ENCODE measurements at places on chromosomes 1 and 21.
A peak's percentile ranks its signal among the peaks of the same experiment; 100 is the strongest.

GRCh38 chr1:156608981-156609380, 7.7 kb upstream of the GPATCH4 start:
- peaks cover 9% of the 10 kb centered on the region for H3K4me1 ChIP-seq
- peak; percentile 58 for DNase-seq
- no peaks in the 10 kb centered on the region for H3K36me3 ChIP-seq
- H3K27me3 ChIP-seq, result no peaks in the 10 kb centered on the region
- H3K4me3 ChIP-seq, result no peak overlapping the region

DNA sequence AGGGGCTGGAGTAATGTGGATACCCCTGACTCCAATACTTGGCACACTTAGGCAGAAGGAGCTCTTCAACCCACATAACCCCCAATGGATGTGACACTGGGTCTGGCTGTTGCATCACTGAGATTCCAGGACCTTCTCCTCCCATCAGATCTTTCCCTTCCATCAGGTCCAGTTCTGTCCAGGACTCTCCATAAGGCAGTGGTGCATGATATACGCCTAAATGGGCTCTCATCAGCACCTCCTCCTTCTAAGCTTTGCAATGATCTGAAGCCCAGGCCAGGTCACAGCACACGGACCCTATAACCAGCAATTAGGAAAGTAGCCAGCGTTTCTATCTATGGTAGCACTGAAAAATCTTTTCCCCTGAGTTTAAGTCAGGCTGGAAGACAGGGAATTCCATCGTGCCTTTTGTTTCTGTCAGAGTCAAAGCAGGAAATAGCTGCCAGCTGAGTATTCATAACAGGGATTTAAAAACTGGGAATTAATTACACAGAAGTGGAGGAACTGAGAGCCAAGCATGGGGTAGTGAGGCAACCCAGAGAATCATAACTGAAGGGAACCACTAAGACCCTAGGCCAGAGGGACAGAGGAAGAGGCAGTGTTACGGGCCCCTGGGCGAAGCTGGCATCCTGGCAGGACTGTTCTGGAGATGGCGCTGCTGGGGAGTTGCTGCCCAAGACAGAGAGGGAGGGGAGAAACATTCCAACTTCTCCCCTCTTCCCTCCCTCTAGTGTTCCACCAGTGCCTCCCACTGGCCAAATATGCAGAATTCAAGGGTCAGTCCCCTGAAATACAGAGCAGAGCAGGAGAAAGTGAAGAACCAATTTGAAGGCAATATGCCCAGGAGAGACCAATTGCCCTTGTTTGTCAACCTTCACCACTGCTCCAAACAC, 37.5 kb upstream of the HOOK1 start:
- H3K27ac ChIP-seq, result no peak overlapping the region
- peaks cover 2% of the 10 kb centered on the region for H3K27me3 ChIP-seq
- peaks cover 8% of the 10 kb centered on the region for H3K4me1 ChIP-seq
- H3K36me3 ChIP-seq, result no peaks in the 10 kb centered on the region
- no peak overlapping the region for H3K4me3 ChIP-seq
- DNase-seq, result no peak

GRCh38 chr1:39845569-39846566, 37.4 kb downstream of the TRIT1 start:
- peaks cover 20% of the 10 kb centered on the region for H3K36me3 ChIP-seq
- DNase-seq, result peak; percentile 9
- no peak overlapping the region for H3K27ac ChIP-seq
- no peaks in the 10 kb centered on the region for H3K27me3 ChIP-seq

DNA sequence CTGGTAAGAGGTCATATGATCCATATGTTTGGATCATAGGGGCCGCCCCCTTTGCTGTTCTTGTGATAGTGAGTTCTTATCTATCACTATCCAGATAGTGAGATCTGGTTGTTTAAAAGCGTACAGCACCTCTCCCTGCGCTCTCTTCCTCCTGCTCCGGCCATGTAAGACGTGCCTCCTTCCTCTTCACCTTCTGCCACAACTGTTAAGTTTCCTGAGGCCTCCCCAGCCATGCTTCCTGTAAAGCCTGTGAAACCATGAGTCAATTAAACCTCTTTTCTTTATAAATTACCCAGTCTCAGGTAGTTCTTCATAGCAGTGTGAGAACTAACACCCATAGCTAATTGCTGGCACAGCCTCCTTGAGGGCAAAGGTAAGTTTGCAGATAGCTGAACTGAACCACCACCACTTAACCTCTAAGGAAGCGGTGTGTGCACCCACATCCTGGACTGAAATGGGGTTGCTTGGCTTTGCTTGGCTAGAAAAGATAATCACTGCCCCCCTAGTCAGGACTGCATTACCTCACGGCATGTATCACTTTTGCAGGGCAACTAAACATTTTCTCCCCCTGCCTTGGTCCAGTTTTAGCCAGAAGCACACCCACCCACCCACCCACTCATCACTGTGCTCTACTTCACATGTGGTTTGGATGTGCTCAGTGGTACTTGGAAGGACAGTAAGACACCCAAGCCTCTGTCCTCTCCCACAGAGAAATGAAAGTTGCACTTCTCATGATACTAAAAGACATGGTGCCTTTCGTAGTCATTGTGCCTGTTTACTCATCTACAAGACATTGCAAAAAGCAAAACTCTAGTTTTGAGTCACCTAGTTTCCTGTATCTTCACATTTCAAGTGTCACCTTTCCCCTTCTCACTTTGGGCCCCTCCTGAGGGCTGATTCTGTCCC, 23.1 kb upstream of the PTAFR start:
- peaks cover 51% of the 10 kb centered on the region for H3K36me3 ChIP-seq
- no peak for DNase-seq
- H3K27me3 ChIP-seq, result peaks cover 2% of the 10 kb centered on the region
- H3K4me3 ChIP-seq, result peak overlapping the region; percentile 22
- peak overlapping the region; percentile 61 for H3K27ac ChIP-seq

GRCh38 chr1:114740331-114740730, 17.5 kb downstream of the CSDE1 start:
- peaks cover 3% of the 10 kb centered on the region for H3K27me3 ChIP-seq
- no peak overlapping the region for H3K27ac ChIP-seq
- DNase-seq, result no peak
- peaks cover 23% of the 10 kb centered on the region for H3K36me3 ChIP-seq
- no peak overlapping the region for H3K4me3 ChIP-seq
- no peaks in the 10 kb centered on the region for H3K4me1 ChIP-seq

- no peaks in the 10 kb centered on the region for H3K36me3 ChIP-seq
- no peak overlapping the region for H3K4me3 ChIP-seq
- H3K4me1 ChIP-seq, result no peaks in the 10 kb centered on the region
Measured at GRCh38 chr1:195763146-195763906, 844.9 kb downstream of the KCNT2 start.

DNA sequence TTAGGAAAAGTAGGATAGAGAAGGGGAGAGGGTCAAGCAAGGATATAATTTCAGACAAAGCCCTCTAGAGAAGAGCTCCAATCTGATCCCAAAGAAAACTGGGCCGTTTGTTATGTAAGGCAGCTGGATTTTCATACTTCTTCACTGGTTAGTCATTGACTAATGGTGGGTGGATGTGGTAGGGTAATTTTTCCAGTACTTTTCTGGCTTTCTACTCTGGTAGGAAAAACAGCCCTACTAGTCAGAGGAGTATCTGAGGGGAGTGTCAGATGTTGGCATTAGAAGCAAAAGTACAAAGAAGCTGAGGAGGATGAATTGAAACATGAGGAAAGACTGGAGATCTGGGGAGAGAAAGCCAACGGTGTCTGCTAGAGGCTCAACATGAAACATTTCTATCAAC, 145.3 kb downstream of the TNFSF18 start:
- H3K27ac ChIP-seq, result no peak overlapping the region
- H3K27me3 ChIP-seq, result peaks cover 1% of the 10 kb centered on the region
- no peak for DNase-seq
- H3K36me3 ChIP-seq, result no peaks in the 10 kb centered on the region
- peaks cover 8% of the 10 kb centered on the region for H3K4me1 ChIP-seq
- no peak overlapping the region for H3K4me3 ChIP-seq

GRCh38 chr21:36461918-36462486, 17.9 kb downstream of the CLDN14 start:
- peak overlapping the region; percentile 18 for H3K27ac ChIP-seq
- no peak for DNase-seq
- peaks cover 4% of the 10 kb centered on the region for H3K36me3 ChIP-seq
- peaks cover 42% of the 10 kb centered on the region for H3K4me1 ChIP-seq
- H3K4me3 ChIP-seq, result no peak overlapping the region

GRCh38 chr1:60872426-60873054, 209.8 kb upstream of the NFIA start:
- no peaks in the 10 kb centered on the region for H3K27me3 ChIP-seq
- no peak overlapping the region for H3K4me3 ChIP-seq
- H3K36me3 ChIP-seq, result no peaks in the 10 kb centered on the region
- DNase-seq, result no peak
- H3K27ac ChIP-seq, result no peak overlapping the region

GRCh38 chr1:160030657-160031364, 979 bp downstream of the PIGM start:
- peak overlapping the region; percentile 99 for H3K4me3 ChIP-seq
- H3K27ac ChIP-seq, result peak overlapping the region; percentile 77
- peak; percentile 26 for DNase-seq
- peaks cover 10% of the 10 kb centered on the region for H3K27me3 ChIP-seq
- H3K36me3 ChIP-seq, result peaks cover 3% of the 10 kb centered on the region

- H3K27me3 ChIP-seq, result no peaks in the 10 kb centered on the region
- no peak overlapping the region for H3K27ac ChIP-seq
- H3K4me1 ChIP-seq, result no peaks in the 10 kb centered on the region
- DNase-seq, result no peak
Measured at GRCh38 chr1:232995189-232995588, 44.8 kb downstream of the NTPCR start.

- no peaks in the 10 kb centered on the region for H3K36me3 ChIP-seq
- no peak overlapping the region for H3K4me3 ChIP-seq
- no peak overlapping the region for H3K27ac ChIP-seq
- H3K4me1 ChIP-seq, result peaks cover 19% of the 10 kb centered on the region
Measured at GRCh38 chr1:184425449-184426277, 38.8 kb downstream of the C1orf21 start.

GRCh38 chr1:33057095-33057494, 20.4 kb upstream of the AK2 start:
- peaks cover 3% of the 10 kb centered on the region for H3K4me1 ChIP-seq
- H3K27me3 ChIP-seq, result peaks cover 2% of the 10 kb centered on the region
- no peak for DNase-seq
- peaks cover 4% of the 10 kb centered on the region for H3K36me3 ChIP-seq
- H3K27ac ChIP-seq, result no peak overlapping the region

DNA sequence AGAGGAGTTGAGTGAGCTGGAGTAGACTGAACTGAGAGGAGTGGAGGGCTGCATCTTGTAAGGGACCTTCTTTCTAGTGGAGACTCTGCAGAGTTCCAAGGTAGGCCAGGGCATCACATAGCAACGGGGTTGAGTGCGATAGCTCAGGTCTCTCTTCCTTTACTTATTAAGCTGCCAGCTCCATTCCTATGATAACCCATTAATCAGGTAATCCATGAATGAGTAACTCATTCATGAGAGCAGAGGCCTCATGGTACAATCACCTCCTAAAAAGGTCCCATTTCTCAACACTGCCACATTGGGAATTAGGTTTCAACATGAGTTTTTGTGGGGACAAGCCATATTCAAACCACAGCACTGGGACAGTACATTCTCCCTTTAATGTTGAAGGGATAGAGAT, 21.3 kb downstream of the VN1R5 start:
- no peaks in the 10 kb centered on the region for H3K4me1 ChIP-seq
- no peak for DNase-seq
- H3K4me3 ChIP-seq, result no peak overlapping the region
- no peaks in the 10 kb centered on the region for H3K36me3 ChIP-seq

DNA sequence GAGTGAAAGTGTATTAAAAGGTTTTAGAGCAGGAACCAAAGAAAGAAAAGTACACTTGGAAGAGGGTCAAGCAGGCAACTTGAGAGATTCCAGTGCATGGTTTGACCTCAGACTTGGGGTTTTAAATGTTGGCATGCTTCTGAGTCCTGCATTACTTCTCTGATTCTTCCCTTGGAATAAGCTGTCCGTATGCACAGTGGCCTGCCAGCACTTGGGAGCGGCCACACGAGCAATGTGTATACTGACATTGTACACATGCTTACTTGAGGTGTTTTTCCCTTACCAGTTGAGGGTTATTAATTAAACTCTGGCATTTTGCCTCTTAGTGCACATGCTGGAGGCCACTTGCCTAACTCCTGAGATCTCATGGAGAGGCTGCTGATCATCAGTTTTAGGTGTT, 786.6 kb upstream of the RGS18 start:
- H3K4me1 ChIP-seq, result no peaks in the 10 kb centered on the region
- H3K4me3 ChIP-seq, result no peak overlapping the region
- no peak for DNase-seq
- H3K27ac ChIP-seq, result no peak overlapping the region

DNA sequence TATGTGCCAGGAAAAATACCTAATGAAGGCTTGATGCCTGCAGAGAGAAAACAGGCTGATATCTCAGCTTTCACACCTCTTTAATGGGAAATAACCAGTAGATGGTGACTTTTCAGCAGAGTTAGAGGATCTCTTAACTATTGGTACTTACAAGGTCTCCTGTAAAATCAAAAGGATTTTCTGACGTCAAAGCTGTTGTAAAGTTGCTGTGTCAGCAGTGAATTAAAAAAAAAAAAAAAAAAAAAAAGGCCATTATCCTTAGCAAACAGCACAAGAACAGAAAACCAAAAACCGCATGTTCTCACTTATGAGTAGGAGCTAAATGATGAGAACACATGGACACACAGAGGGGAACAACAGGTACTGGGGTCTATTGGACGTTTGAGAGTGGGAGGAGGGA, 349.1 kb downstream of the AMY1C start:
- no peak overlapping the region for H3K27ac ChIP-seq
- H3K4me3 ChIP-seq, result no peak overlapping the region
- no peaks in the 10 kb centered on the region for H3K27me3 ChIP-seq
- DNase-seq, result no peak

All from endothelial cell (in vitro differentiated cells).